Occipital lobe (tissue), 3 donors: ENCODE measurements at places on chromosomes 13 and 19. TPM values are rescaled to one million over a fixed set of nuclear protein-coding genes. Genes with fewer than 3 reads are reported as not detected.

SPACA4 gene
- not detected for total RNA-seq

CYP2A6 gene
- total RNA-seq, result not detected

SYNE4 gene
- not detected for total RNA-seq

PTPRH gene
- total RNA-seq, result 0.47 TPM

GNA15 gene
- 1.9 TPM for total RNA-seq

GMIP gene
- 14.3 TPM for total RNA-seq

C19orf73 gene
- 0.47 TPM for total RNA-seq

NXNL1 gene
- total RNA-seq, result not detected

CEACAM4 gene
- not detected for total RNA-seq

ZNF610 gene
- 17.8 TPM for total RNA-seq

LIG1 gene
- total RNA-seq, result 22.3 TPM

LACC1 gene
- 4.2 TPM for total RNA-seq

GDF15 gene
- not detected for total RNA-seq

LGI4 gene
- total RNA-seq, result 14.2 TPM

CYP4F12 gene
- total RNA-seq, result not detected

SERPINE3 gene
- 0.16 TPM for total RNA-seq

SPTBN4 gene
- total RNA-seq, result 27.5 TPM

ZNF724 gene
- 24.8 TPM for total RNA-seq

TMEM221 gene
- total RNA-seq, result 0.94 TPM

ZNF57 gene
- total RNA-seq, result 5.0 TPM

SLC7A10 gene
- total RNA-seq, result 2.5 TPM

ADGRE2 gene
- 0.16 TPM for total RNA-seq

OVOL3 gene
- not detected for total RNA-seq

COL4A1 gene
- 67.8 TPM for total RNA-seq

SIGLEC9 gene
- 0.78 TPM for total RNA-seq

PLPP2 gene
- total RNA-seq, result 0.62 TPM

KIR3DL1 gene
- total RNA-seq, result not detected

DLL3 gene
- 15.8 TPM for total RNA-seq

SLITRK6 gene
- 1.6 TPM for total RNA-seq

SGCG gene
- total RNA-seq, result 0.16 TPM

STAP2 gene
- total RNA-seq, result 2.8 TPM

MYO1F gene
- 1.7 TPM for total RNA-seq

ZNF723 gene
- total RNA-seq, result not detected

GARIN5A gene
- total RNA-seq, result 0.62 TPM

ERICH6B gene
- total RNA-seq, result not detected

ZIC2 gene
- 2.8 TPM for total RNA-seq

VSTM1 gene
- not detected for total RNA-seq

CBARP gene
- 6.6 TPM for total RNA-seq

RNF113B gene
- total RNA-seq, result not detected

IFT88 gene
- total RNA-seq, result 30.3 TPM

DGKH gene
- 20.0 TPM for total RNA-seq

GRIN2D gene
- 2.5 TPM for total RNA-seq

KIR3DL2 gene
- total RNA-seq, result not detected

CEACAM5 gene
- not detected for total RNA-seq

IZUMO1 gene
- 0.16 TPM for total RNA-seq

PINLYP gene
- 13.3 TPM for total RNA-seq

COMP gene
- total RNA-seq, result not detected
